Caco-2 (cell line): ENCODE measurements at places on chromosomes 2 and 18. TPM values are rescaled to one million over a fixed set of nuclear protein-coding genes. Genes with fewer than 3 reads are reported as not detected.

GRCh38 chr2:241895712-241896641 is 26.4 kb downstream of the RTP5 start:
- no peaks in the 10 kb centered on the region for H3K36me3 ChIP-seq
- no peaks in the 10 kb centered on the region for H3K27me3 ChIP-seq
- H3K27ac ChIP-seq: no peak overlapping the region
- DNase-seq: no peak

DNA sequence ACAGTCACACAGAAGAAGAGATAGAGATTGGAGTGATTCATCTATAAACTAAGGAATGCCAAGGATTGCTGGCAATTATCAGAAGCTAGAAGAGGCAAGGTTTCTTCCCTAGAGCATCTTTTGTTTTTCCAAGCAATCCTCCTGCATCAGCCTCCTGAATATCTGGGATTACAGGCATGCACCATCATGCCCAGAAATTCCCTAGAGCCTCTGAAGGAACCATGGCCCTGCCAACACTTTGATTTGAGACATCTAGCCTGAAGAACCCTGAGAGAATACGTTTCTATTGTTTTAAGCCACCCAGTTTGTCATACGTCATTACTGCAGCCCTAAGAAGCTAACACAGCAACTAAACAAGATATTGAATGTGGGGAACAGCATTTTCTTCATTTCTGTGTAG is 525.0 kb downstream of the ERBB4 start:
- H3K36me3 ChIP-seq: no peaks in the 10 kb centered on the region
- no peak overlapping the region for H3K27ac ChIP-seq
- no peaks in the 10 kb centered on the region for H3K27me3 ChIP-seq

DNA sequence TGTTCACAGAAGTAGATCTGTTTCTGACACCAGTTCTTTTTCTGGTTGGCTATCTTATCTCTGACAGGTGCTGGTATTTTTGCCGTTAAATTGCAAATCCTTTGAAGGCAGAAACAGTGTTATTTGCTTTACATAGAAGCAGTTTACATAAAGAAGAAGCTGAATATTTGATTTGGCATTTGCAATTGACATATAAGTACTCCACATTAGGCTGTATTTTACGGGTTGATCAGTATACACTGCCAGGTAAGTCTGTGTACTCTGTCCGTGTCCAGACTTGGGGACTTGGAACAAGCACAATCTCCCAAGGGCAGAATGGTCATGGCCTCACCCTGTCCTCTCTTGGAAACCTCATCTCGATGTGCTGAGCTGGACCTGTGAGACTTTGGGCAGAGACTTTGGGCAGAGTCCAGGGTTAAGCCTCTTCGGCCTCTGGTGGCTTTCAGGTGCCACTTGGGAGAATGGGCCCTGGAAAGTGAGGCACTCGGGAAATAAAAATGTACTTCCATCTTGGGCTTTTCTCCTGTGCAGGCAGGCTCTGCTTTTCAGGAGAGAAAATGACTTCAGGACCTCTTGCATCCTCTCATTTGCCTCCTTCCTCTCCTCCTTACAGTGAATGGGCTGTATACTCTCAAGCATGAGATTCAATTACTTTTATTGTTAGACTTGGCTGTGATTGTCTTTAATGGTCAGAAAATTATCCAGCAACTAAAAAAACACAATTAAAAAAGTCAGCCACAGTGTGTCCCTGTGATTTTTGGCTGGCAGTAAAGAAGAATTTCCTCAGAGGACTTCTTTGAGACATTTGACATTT is 108.5 kb downstream of the RAPGEF4 start:
- no peak overlapping the region for H3K4me3 ChIP-seq
- no peaks in the 10 kb centered on the region for H3K27me3 ChIP-seq
- no peak for DNase-seq
- H3K27ac ChIP-seq: no peak overlapping the region
- peaks cover 22% of the 10 kb centered on the region for H3K4me1 ChIP-seq

- no peaks in the 10 kb centered on the region for H3K4me1 ChIP-seq
- H3K27ac ChIP-seq: no peak overlapping the region
- H3K36me3 ChIP-seq: no peaks in the 10 kb centered on the region
- no peak for DNase-seq
Measured at GRCh38 chr2:148928395-148928794, 53.4 kb downstream of the KIF5C start.

C2orf80 gene
- total RNA-seq: not detected in 2 replicates

MBD1 gene
- 31.1 and 34.7 TPM in 2 replicates for total RNA-seq

DNA sequence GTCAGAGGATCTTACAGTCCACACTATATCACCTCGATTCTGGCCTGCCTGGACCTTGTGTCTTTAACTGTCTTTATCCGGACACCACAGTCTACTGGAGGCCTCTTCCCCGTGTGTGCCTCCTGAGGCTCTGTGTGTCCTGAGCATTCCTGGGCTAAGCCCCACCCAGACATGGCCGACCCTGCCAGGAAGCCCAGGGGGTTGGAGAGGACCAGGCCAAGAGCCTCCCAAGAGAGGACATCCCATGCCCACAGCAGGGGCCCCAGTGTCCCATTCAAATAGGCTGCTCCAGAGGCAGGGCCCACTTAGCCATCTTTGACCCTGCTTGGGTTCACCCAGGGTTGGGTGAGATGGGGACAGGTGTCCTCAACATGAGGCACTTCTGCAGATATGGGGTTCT is 84.7 kb upstream of the OTOS start:
- H3K27me3 ChIP-seq: no peaks in the 10 kb centered on the region
- H3K27ac ChIP-seq: no peak overlapping the region
- no peak for DNase-seq
- no peaks in the 10 kb centered on the region for H3K36me3 ChIP-seq
- H3K4me3 ChIP-seq: no peak overlapping the region

DNA sequence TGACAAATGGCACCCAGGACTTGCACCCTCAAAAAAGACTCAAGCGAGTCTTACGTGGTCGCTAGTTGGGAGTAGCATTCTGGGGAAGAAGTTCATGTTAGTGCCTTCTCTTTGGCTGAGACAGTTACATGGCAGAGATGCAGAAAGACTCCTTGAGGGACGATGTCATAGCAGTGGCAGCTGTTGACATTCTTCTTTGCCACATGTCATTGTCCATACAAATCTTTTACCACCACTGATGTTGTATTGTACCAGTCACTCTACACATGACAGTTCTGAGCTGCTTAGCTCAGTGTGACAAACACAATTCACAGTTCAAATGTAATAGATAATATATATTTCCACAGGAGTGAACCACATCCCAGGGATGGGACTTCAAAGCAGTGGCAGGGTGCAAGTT is 197.1 kb downstream of the TCF4 start:
- H3K4me3 ChIP-seq: no peak overlapping the region
- H3K4me1 ChIP-seq: no peaks in the 10 kb centered on the region
- no peaks in the 10 kb centered on the region for H3K27me3 ChIP-seq
- no peaks in the 10 kb centered on the region for H3K36me3 ChIP-seq

- DNase-seq: no peak
- H3K27me3 ChIP-seq: no peaks in the 10 kb centered on the region
- no peak overlapping the region for H3K4me3 ChIP-seq
- H3K36me3 ChIP-seq: no peaks in the 10 kb centered on the region
- no peak overlapping the region for H3K27ac ChIP-seq
Measured at GRCh38 chr2:240204431-240205276, 64.2 kb upstream of the OTOS start.

DNA sequence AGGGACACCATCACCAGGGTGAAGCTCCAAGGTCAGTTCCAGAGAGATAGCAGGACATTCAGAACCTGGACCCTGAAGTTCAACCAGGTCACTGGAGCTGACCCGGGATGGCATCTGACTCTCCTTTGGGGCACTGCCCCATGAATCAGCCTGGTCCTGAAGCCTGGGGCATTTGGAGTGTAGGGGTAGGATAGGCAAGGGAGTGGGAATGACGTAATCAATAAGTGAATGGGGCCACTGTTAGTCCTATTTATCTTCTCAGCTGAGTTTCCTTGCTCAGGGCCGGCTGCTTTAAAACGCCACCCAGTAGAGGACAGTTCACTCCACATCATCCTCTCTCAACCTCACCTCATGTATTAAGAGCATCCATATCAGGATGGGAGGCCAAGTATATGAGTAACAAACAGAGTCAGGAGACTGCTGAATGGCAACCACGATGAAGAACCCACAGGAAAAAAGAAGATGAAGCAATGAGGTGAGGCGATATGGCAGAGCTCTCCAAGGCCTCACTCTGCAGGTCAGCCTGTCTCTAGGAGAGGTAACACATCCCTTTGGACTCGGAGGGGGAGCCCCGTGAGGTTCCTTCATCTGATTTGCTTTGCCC is 1.8 kb upstream of the RFX8 start:
- no peak overlapping the region for H3K27ac ChIP-seq
- no peak overlapping the region for H3K4me3 ChIP-seq
- H3K36me3 ChIP-seq: no peaks in the 10 kb centered on the region

RGPD4 gene
- total RNA-seq: 0.07 TPM in 1 of 2 replicates, not detected in the other

- H3K4me3 ChIP-seq: no peak overlapping the region
- H3K27ac ChIP-seq: no peak overlapping the region
- no peaks in the 10 kb centered on the region for H3K36me3 ChIP-seq
- H3K4me1 ChIP-seq: no peaks in the 10 kb centered on the region
- no peaks in the 10 kb centered on the region for H3K27me3 ChIP-seq
- DNase-seq: no peak
Measured at GRCh38 chr2:38386821-38387220, 9.7 kb upstream of the ATL2 start.

BCS1L gene
- 68.3 and 74.6 TPM in 2 replicates for total RNA-seq

GPR155 gene
- total RNA-seq: 0.53 and 1.0 TPM in 2 replicates

- H3K27me3 ChIP-seq: no peaks in the 10 kb centered on the region
- no peaks in the 10 kb centered on the region for H3K36me3 ChIP-seq
- no peaks in the 10 kb centered on the region for H3K4me1 ChIP-seq
- H3K27ac ChIP-seq: no peak overlapping the region
- DNase-seq: no peak
- no peak overlapping the region for H3K4me3 ChIP-seq
Measured at GRCh38 chr2:122681626-122682025, 926.2 kb downstream of the TSN start.

LBH gene
- total RNA-seq: 126 and 159 TPM in 2 replicates

- no peaks in the 10 kb centered on the region for H3K36me3 ChIP-seq
- no peak overlapping the region for H3K27ac ChIP-seq
- no peak for DNase-seq
- no peak overlapping the region for H3K4me3 ChIP-seq
Measured at GRCh38 chr2:85655961-85656417, 12.0 kb downstream of the SFTPB start.

GRCh38 chr2:220053919-220054318 is 426.5 kb downstream of the SLC4A3 start:
- no peak overlapping the region for H3K27ac ChIP-seq
- DNase-seq: no peak
- no peaks in the 10 kb centered on the region for H3K27me3 ChIP-seq
- no peaks in the 10 kb centered on the region for H3K4me1 ChIP-seq
- no peak overlapping the region for H3K4me3 ChIP-seq

GRCh38 chr18:23528580-23529472 is 25.5 kb downstream of the RMC1 start:
- H3K36me3 ChIP-seq: no peaks in the 10 kb centered on the region
- H3K4me1 ChIP-seq: no peaks in the 10 kb centered on the region
- no peak for DNase-seq
- H3K27ac ChIP-seq: no peak overlapping the region

MTX2 gene
- 33.3 and 33.7 TPM in 2 replicates for total RNA-seq

GRCh38 chr2:33323957-33324356 is 152.5 kb upstream of the RASGRP3 start:
- H3K36me3 ChIP-seq: no peaks in the 10 kb centered on the region
- H3K4me3 ChIP-seq: no peak overlapping the region
- 0 out of 2 replicates have a peak, but pooled peaks cover 3% of the 10 kb centered on the region for H3K4me1 ChIP-seq
- no peak overlapping the region for H3K27ac ChIP-seq
- H3K27me3 ChIP-seq: no peaks in the 10 kb centered on the region
- DNase-seq: no peak

RGPD5 gene
- total RNA-seq: 62.0 TPM in 2 replicates

IL37 gene
- 0.44 TPM in 1 of 2 replicates, not detected in the other for total RNA-seq

- no peak overlapping the region for H3K4me3 ChIP-seq
- no peak overlapping the region for H3K27ac ChIP-seq
- no peaks in the 10 kb centered on the region for H3K27me3 ChIP-seq
- no peaks in the 10 kb centered on the region for H3K36me3 ChIP-seq
Measured at GRCh38 chr2:128504246-128505149, 185.8 kb upstream of the HS6ST1 start.

GRCh38 chr2:134628453-134628852 is 90.3 kb downstream of the TMEM163 start:
- no peak overlapping the region for H3K4me3 ChIP-seq
- H3K27me3 ChIP-seq: no peaks in the 10 kb centered on the region
- H3K4me1 ChIP-seq: no peaks in the 10 kb centered on the region
- no peaks in the 10 kb centered on the region for H3K36me3 ChIP-seq

GRCh38 chr18:24190590-24190989 is 51.7 kb downstream of the CABYR start:
- H3K27ac ChIP-seq: no peak overlapping the region
- no peaks in the 10 kb centered on the region for H3K36me3 ChIP-seq
- no peak for DNase-seq
- no peaks in the 10 kb centered on the region for H3K4me1 ChIP-seq
- no peak overlapping the region for H3K4me3 ChIP-seq
- H3K27me3 ChIP-seq: no peaks in the 10 kb centered on the region

AOX1 gene
- total RNA-seq: 0.74 and 0.79 TPM in 2 replicates

KHK gene
- total RNA-seq: 7.9 and 9.3 TPM in 2 replicates

SCN9A gene
- total RNA-seq: 14.3 and 18.5 TPM in 2 replicates

AMER3 gene
- 0.79 TPM in 2 replicates for total RNA-seq

DNA sequence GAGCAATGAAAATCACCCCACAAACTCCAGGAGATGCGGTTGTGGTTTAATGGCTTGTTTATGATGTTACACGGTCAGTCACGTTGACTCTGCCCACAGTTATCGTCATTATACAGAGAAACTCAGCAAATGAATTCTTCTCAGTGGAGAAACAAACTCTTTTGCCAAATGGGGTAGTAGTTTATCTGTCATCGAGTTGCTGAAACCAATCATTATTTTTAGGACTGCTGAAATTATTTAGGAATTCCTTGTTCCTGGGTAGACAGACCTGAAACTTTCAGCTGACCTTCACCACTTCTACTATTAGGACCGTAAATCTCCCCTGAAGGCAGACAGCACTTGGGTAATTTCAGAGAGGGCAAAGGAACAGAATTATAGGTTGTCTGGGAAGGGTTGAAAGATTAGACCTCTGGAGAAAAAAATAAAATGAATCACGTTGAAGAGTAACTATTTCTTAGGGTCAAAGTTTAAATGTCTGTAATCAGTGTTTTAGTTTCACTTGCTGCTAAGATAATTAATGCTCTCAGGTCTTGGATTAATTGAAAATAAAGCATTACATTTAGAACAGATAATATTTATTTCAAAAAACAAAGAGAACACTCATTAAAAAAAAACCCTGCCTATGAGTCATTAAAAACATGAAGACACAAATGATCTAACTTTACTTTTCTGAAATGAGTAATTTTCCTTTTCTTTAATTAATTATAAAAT is 52.1 kb upstream of the LYPD6 start:
- H3K36me3 ChIP-seq: no peaks in the 10 kb centered on the region
- DNase-seq: no peak
- no peak overlapping the region for H3K4me3 ChIP-seq
- H3K4me1 ChIP-seq: peaks cover 21% of the 10 kb centered on the region

COL3A1 gene
- total RNA-seq: 25.4 and 29.2 TPM in 2 replicates
